ENCODE measurements at places on chromosomes 1 and 21.

DNA sequence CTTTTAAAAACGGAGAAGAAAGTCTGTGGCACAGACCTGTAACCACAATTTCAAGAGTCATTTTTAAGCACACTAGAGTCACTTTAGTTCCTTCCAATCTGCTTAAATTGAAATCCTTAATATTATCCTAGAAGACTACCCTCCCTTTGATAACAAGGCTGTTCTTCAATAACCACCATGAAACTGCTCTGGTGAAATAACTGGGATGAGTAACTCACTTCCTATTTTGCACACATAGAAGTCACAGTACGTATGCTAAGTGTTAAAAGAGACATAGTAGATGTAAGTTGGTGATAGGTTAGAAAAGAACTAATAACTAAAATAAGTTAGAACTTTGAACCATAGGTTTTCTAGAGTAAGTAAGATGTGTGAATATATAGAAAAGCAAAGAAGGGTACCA is 107.8 kb downstream of the NME7 start:
- peak; percentile 64 for DNase-seq

GRCh38 chr1:11651017-11651416 is 3.2 kb downstream of the FBXO2 start:
- DNase-seq, result no peak

GRCh38 chr1:17274186-17275170 is 25.6 kb downstream of the PADI3 start:
- DNase-seq, result peak; percentile 38

GRCh38 chr1:36803868-36804570 is 230.3 kb downstream of the GRIK3 start:
- no peak for DNase-seq

DNA sequence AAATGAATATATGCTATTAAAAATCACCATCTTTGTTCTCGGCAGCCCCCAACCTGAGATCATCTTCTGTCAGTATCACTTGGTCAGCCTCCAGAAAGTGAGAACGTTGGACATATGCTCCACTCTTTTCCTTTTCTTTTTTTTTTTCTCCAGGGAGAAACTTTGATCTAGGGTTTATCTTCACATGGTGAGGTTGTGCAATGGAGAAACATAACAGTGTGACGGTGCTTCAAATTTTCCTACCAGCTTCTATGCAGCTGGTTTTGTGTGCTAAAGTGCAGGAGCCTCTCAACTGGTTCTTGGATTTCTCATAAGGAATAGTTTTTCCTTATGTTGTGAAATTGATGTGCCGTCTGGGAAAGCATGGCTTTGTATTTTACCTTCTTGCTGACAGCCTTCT is 1202.9 kb downstream of the NCAM2 start:
- DNase-seq, result no peak

DNA sequence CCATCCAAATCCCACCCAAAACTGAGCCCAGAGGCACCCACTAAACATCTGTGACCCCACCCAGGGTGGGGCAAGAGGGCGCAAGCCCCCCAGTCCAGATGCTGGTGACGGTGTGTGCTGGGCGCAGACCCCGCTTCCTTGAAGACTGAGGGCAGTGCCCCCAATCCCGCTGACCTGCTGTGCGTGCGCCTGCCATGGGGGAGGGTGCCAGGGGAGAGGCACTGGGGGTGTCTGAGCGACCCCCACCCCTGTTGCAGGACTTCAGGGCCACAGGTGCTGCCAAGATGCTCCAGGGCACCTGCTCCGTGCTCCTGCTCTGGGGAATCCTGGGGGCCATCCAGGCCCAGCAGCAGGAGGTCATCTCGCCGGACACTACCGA is 13.3 kb downstream of the COL6A2 start:
- no peak for DNase-seq

DNA sequence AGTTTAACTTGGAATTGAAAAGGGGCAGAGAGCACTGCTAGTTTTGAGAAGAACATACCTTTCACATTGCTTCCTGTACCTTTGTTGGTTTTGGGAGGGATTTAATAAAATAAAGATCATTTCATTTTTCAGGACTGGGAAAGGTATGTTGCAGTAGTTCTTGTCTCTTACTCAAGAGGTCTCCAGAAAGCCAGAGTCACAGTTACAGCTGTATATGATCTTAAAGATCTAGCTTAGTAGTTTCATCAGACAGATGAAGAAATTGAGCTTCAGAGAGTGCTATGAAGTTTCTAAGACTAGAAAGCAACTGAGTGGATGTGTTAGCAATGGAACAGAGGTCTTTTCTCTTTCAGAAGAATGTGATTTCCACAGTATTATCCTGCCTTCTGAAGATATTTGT is 1.0 kb downstream of the OR10K2 start:
- DNase-seq, result peak; percentile 36

DNA sequence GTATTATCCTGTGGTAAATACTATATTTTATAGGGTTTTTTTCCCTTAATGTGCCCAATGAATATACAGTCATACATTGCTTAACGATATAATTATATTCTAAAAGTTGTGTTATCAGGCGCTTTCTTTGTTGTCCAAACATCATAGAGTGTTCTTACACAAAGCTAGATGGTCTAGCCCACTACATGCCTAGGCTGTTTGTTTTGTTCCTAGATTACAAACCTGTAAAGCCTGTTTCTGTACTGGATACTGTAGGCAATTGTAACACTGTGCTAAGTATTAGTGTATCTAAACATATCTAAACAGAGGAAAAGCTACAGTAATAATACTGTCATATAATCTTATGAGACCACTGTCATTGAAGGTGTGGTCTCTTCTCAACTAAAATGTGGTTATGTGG is 242.6 kb upstream of the C1orf105 start:
- no peak for DNase-seq

GRCh38 chr1:233463333-233463732 is 135.8 kb downstream of the MAP3K21 start:
- no peak for DNase-seq

GRCh38 chr1:15323351-15323988 is 76.4 kb downstream of the FHAD1 start:
- peak; percentile 54 for DNase-seq

DNA sequence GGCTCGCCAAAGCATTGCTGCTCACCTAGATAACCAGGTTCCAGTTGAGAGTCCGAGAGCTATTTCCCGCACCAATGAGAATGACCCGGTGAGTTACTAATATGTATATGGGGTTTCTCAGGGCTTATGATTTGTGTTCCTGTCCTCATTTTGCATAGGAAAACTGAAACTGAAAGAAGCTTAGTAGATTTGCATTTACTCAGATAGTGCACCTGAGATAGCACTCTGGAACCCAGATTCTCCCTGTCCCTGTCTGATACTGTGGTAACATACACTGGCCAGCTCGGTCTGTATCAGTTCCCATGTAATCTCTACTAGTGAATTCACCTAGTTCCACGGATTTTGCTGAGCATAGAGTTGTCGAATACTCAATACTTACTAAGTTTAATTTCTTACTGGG is 28.1 kb downstream of the DAP3 start:
- DNase-seq, result no peak

GRCh38 chr21:45998276-45998701 is 16.7 kb downstream of the COL6A1 start:
- DNase-seq, result no peak

DNA sequence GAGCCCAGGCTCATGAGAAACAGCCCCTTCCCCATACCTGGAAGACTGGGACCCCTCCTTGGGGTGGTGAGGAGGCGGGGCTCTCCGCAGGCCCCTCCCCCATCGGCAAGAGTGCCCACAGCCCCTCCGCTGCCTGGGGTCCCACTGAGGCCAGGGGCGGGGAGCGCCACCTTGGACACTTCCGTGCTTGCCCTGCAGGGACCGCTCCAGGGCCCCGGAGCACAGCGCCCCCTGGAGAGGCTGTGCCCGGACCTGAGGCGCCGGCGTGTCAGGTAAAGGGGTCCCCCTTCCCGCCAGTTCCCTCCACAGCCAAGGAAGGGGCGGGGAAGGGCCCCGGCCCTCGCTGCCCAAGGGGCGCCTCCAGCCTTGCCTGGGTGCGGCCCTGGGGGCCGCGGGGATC is 21.5 kb downstream of the INAVA start:
- no peak for DNase-seq
